ENCODE measurements at places on chromosomes 7 and 10.

DNA sequence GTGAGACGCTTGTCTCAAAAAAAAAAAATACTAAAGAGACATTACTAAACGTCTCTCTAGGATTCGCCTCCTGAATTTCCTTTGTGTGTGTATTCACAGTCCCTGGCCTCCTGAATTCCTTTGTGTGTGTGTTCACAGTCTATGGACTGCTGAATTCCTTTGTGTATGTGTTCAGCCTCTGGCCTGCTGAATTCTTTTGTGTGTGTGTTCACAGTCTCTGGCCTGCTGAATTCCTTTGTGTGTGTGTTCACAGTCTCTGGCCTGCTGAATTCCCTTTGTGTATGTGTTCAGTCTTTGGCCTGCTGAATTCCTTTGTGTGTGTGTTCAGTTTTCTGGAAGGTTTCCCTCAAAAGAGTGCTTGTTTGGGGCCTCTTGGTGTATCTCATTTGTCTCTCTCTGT lies 8.2 kb downstream of the BMS1 start:
- no peak for DNase-seq

GRCh38 chr10:32381165-32381564 lies 34.2 kb upstream of the EPC1 start:
- no peak for DNase-seq

GRCh38 chr10:92108747-92109146 lies 182.1 kb downstream of the CPEB3 start:
- no peak for DNase-seq

DNA sequence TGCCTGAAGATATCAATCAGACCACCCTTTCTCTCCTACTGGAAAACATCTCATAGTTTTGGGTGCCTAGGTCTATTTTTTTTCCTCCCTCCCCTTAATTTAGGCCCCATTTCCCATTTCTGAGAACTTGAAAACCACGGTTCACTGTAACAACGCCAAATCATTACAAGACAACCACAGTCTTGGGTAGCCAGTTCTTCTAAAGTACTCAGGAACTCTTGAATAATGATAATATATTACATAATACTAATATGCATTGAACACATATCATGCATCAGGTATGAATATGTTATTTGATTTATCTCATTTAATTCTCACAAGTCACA lies 185.1 kb upstream of the ADO start:
- DNase-seq: no peak

- DNase-seq: no peak
These were observed 1139.9 kb upstream of the LRRN3 start for GRCh38 chr7:109950821-109951564.

GRCh38 chr10:78726171-78726570 lies 342.6 kb upstream of the ZMIZ1 start:
- no peak for DNase-seq
